ENCODE measurements at places on chromosomes 6 and 20. TPM values are rescaled to one million over a fixed set of nuclear protein-coding genes. Genes with fewer than 3 reads are reported as not detected.

DNA sequence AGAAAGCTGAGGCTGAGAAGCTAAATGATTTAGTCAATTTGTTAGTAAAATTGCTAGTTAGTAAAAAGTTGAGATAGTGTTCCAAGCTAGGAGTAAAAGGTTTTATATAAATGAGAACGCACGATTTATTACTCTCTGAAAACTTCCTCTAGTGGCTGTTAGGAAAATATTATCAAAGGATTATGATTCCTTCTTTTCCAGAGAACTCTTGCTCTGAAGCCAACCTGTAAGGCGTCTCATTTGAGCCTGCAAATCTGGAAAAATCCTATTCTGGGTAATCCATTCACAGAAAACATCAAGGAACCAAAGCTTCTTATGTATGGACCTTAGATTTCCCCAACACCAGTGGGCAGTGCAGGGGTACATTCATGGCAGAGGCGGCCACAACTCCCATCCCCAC lies 252.7 kb downstream of the SOD2 start:
- DNase-seq: no peak

SYCP2 gene
- polyA plus RNA-seq: 0.75 TPM

LPA gene
- polyA plus RNA-seq: not detected

- no peak for DNase-seq
Observed at GRCh38 chr20:61099806-61100205, 152.3 kb upstream of the CDH4 start.

DNA sequence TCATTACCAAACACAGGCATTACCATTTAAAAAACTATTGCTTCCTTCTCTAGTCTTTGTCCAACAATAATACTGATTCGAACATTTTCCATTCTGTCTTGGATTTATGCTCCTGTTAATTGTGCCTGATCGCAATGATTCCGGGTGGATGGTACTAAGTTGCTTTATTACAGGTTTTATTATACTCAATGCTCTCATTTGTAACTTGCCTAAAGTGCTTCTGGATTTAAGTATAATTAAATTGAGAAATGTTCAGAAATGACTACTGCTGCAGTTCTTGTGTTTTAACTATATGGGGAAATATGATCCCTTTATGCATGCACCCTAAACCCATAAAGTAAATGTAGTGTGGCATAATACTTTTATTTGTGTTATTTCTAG lies 7.2 kb downstream of the TFAP2A start:
- no peak for DNase-seq

GRCh38 chr6:4942673-4943009 lies 61.2 kb downstream of the RPP40 start:
- DNase-seq: no peak

GRCh38 chr6:43762966-43763695 lies 6.9 kb upstream of the VEGFA start:
- DNase-seq: no peak

PAX1 gene
- polyA plus RNA-seq: not detected

GRCh38 chr6:44228836-44229235 lies 5.4 kb downstream of the SLC29A1 start:
- no peak for DNase-seq

CPXM1 gene
- polyA plus RNA-seq: 4.9 TPM

DNA sequence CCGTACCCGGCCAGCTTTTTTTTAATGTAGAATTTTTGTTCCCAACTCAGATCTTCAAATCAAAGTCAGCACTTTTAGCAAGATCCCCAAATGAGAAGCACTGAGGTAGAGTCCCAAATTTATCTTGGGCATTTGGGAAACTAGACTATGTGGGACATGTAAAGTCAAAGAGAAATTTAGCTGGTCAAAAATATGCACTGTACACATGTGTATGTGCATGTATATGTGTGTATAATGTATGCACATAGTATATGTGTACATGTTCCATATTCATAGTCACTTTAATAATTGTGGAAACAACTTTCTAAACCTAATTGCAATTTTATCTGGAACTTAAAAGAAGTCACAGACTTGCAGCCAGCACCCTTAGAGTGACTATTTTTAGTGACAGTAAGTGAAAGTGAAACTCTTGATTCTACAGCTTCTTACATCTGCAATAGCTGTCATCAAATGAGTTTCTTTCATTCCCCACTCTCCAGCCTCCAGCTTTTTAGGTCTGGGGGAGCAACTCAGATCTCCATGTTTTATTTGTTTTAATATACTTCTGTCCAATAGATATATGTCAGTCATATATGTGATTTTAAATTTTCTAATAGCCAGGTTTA lies 53.6 kb downstream of the CDC40 start:
- DNase-seq: no peak

- DNase-seq: no peak
Observed at GRCh38 chr20:25059866-25060465, 2.0 kb upstream of the ACSS1 start.

ULBP3 gene
- not detected for polyA plus RNA-seq

- DNase-seq: no peak
Observed at GRCh38 chr6:129719692-129720091, 9.7 kb upstream of the ARHGAP18 start.

DNA sequence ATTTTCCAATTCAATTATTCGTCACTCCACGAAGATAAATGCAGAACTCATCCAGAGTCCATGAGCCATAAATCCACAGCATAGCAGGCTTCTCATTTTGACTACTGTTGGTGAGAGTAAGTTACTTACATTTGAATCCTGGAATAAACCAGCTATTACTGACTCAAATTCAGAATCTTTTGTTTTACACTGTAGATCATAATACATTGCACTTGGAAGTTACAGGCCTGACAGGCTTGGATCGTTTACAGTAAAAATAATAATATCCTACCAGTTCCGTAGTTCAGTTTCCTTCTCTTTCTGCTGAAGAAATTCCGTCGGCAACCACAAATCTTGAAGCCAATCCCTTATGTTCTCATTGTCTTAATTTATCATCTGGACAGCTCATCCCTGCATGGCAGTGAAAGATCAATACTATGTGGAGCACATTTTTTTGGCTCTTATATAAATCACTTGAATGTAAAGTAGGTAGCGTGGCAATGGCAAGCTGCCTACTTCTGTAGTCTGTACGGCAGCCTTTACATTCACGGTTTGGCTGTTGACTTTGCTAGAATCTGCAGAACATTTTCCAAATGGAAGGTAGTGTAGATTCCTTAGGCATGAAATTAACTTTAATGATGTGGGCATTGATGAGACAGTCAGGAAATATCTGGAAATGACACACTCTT lies 142.9 kb downstream of the WDR27 start:
- DNase-seq: no peak

ZNF165 gene
- polyA plus RNA-seq: 0.49 TPM

SAPCD1 gene
- 1.9 TPM for polyA plus RNA-seq

DNA sequence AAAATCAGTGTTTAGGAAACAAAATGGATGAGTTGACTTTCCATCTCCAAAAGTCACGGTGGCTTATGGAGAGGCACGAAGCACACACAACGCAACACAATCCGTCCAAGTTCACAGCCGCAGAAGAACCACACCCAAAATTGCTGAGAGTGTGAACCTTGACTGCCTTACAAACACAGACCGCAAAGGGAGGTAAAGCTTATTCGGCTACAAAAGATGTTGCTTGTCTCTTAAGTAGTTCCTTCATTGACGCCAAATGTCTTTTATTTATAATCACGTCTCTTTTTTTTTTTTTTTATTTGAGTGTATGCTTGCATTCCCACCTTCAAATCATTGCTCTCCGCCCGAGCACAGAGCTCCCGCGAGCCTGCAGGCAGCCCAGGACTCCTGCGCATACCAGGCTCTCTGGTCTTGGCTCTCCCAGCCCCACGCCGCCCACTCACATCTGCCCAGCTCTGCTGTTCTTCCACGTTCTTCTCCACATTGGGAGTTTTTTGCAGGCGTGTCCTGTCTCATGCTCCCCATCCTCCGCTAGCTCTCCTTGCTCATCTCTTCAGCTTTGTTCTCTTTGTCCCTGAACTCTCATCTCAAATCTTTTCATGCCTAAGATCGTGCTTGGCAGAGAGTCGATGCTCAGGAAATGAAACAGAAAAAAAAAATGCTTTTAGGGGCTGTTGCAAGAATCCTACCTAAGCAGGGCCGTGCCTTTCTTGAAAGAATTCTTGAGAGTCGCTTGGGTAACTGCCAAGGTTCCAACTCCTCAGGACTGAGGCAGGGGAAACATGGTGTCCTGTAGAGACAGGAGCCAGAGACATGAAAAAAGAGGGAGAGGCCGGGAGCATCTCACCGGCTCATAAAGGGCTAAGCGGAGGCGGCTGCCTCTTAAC lies 25.8 kb downstream of the LY86 start:
- no peak for DNase-seq

ASF1A gene
- polyA plus RNA-seq: 11.7 TPM

GRCh38 chr6:136782021-136782770 lies 10.1 kb downstream of the MAP3K5 start:
- no peak for DNase-seq

BPIFB1 gene
- not detected for polyA plus RNA-seq

DNA sequence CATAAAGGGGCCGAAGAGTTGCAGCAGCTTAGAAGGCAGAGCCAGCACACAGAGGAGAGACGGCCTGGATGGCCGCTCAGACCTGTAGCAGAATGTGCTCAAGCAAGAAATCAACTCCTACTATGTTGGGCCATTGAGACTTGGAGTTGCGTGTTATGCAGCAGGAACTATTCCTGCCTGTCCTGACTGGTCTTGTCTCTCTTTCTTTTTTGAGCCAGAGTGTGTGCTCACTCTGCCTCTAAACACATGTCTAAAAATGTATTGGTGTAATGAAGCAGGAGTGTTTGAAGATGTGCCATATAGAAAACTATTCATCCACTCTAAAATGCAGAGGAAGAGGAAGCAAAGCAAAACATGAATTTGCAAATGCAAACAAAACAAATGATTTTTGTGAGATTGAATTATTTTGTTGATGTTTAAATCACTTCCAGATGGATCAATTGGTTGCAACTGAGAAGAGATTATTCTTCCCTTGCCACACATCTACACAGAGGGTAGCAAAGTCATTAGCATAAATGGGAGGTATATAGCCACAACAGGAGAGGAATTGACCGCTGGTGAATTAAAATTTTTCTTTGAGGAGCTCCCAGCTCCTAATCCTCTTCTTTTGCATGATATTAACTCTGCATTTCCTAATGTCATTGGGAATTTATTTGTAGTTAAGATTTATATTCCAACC lies 20.4 kb upstream of the SYNJ2 start:
- no peak for DNase-seq

Data from heart right ventricle (tissue), 16 donors.